Calu3 (cell line): ENCODE measurements at places on chromosomes 5 and 9. TPM values are rescaled to one million over a fixed set of nuclear protein-coding genes. Genes with fewer than 3 reads are reported as not detected.

GRCh38 chr9:115972843-115973595, 180.6 kb upstream of the PAPPA start:
- no peaks in the 10 kb centered on the region for H3K27me3 ChIP-seq
- H3K36me3 ChIP-seq = no peaks in the 10 kb centered on the region
- no peaks in the 10 kb centered on the region for H3K4me1 ChIP-seq
- H3K27ac ChIP-seq = no peak overlapping the region

Gene TMEM252
- total RNA-seq = not detected in 2 replicates

Gene TMC1
- not detected in 2 replicates for total RNA-seq

GRCh38 chr5:80282054-80282453, 26.2 kb upstream of the SERINC5 start:
- H3K27me3 ChIP-seq = no peaks in the 10 kb centered on the region
- no peak overlapping the region for H3K27ac ChIP-seq
- DNase-seq = no peak
- H3K4me1 ChIP-seq = no peaks in the 10 kb centered on the region
- H3K36me3 ChIP-seq = no peaks in the 10 kb centered on the region
- H3K4me3 ChIP-seq = no peak overlapping the region

DNA sequence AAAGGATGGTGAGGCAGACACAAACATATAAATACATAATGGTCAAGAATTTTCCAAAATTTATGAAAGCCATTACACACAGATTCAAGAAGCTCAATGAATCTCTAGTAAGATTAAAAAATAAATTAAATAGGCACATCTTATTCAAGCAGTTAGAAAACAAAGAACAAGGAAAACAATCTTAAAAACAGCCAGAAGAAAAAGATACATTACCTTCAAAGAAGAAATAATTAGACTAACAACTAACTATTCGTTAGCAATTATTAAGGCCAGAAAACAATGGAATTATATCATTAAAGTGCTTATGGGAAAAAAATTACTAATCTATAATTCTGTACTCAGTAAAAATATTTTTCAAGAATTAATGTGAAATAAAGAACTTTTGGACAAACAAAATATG, 593.1 kb downstream of the EBF1 start:
- H3K36me3 ChIP-seq = no peaks in the 10 kb centered on the region
- no peak overlapping the region for H3K27ac ChIP-seq
- no peak for DNase-seq
- H3K4me1 ChIP-seq = no peaks in the 10 kb centered on the region
- no peaks in the 10 kb centered on the region for H3K27me3 ChIP-seq
- no peak overlapping the region for H3K4me3 ChIP-seq

Gene PRDM9
- total RNA-seq = not detected in 2 replicates

DNA sequence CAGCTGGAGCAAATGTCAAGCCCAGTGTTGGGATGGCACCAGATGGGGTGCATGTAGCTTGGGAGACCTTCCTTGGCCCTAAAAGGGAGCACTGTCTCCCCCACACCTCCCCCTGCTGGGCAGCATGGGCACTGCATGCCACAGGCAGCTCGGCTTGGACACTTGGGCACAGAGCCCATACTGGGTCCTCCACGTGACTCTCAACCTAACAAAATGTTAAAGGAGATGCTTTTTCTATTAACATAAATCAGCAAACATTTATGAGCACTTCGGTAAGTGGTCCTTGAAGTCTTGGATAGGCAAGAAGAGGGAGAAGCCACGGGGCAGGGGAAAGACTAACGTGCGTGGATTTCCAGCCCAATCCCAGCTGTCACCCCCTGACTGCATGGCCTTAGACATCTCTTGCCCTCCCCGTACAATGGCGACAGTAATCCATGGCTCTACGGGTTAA, 23.9 kb upstream of the MAPK9 start:
- peak; percentile 83 for DNase-seq
- no peak overlapping the region for H3K27ac ChIP-seq
- H3K4me3 ChIP-seq = no peak overlapping the region
- no peaks in the 10 kb centered on the region for H3K4me1 ChIP-seq

Gene ZNF658
- total RNA-seq = 2.5 and 3.1 TPM in 2 replicates

- no peaks in the 10 kb centered on the region for H3K36me3 ChIP-seq
- no peaks in the 10 kb centered on the region for H3K27me3 ChIP-seq
- H3K27ac ChIP-seq = no peak overlapping the region
These were observed 10.4 kb upstream of the TCF7 start for GRCh38 chr5:134103998-134104654.

DNA sequence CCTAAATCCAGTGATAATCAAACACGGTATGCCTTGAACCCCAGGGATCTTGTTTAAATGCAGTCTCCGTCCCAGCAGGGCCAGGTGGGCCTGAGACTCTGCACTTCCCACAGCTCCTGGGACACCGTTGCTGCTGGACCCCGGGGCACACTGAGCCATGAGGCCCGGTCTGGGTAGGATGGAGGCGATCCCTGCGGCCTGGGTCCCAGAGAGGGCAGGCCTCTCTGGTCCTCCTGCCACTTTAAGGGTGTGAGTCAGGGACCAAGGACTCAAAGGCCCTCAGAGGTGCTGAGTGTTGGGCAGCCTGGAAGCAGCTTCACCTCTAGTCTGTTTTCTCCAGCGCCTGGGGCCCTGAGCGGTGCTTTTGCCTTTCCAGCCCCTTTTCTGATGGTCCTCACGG, 34.1 kb upstream of the SLC9A3 start:
- H3K27me3 ChIP-seq = peaks cover 41% of the 10 kb centered on the region
- peaks cover 27% of the 10 kb centered on the region for H3K4me1 ChIP-seq
- H3K4me3 ChIP-seq = no peak overlapping the region
- DNase-seq = no peak
- peaks cover 5% of the 10 kb centered on the region for H3K36me3 ChIP-seq

DNA sequence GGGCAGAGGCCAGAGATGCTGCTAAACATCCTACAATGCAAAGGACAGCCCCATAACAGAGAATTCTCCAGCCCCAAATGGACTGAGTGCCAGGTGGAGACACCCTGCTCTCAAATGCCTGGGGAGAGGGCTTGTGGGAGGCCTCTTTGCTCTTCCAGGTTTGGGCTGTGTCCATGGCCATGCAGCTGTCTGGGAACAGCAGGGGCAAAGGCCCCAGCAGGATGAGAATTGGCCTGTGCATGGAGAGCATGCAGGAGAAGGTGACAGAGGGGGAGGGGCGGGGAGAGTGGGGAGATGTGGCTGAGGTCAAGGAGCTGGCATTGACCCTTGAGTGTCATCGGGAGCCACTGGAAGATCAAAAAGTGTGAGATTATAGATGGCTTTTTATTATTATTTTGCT, 111.5 kb upstream of the ERCC6L2 start:
- H3K27ac ChIP-seq = no peak overlapping the region
- no peaks in the 10 kb centered on the region for H3K4me1 ChIP-seq
- H3K27me3 ChIP-seq = no peaks in the 10 kb centered on the region
- no peak overlapping the region for H3K4me3 ChIP-seq
- no peak for DNase-seq

Gene ICE1
- 27.8 and 29.8 TPM in 2 replicates for total RNA-seq

DNA sequence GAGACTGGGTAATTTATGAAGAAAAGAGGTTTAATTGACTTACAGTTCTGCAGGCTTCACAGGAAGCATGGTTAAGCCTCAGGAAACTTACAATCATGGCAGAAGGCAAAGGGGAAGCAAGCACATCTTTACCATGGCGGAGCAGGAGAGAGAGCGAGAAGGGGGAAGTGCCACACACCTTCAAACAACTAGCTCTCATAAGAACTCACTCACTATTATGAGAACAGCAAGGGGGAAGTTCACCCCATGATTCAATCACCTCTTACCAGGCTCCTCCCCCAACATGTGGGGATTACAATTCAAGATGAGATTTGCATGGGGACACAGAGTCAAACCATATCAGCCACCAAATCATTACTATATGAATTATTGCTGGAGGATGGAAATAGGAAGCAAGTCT, 30.3 kb upstream of the STX17 start:
- no peaks in the 10 kb centered on the region for H3K27me3 ChIP-seq
- H3K4me3 ChIP-seq = no peak overlapping the region
- DNase-seq = no peak
- no peaks in the 10 kb centered on the region for H3K36me3 ChIP-seq

Gene DDX4
- total RNA-seq = not detected in 2 replicates

- no peak for DNase-seq
- H3K4me1 ChIP-seq = no peaks in the 10 kb centered on the region
- H3K36me3 ChIP-seq = no peaks in the 10 kb centered on the region
These were observed 331.8 kb downstream of the KDM4C start for GRCh38 chr9:7089406-7090193.

Gene TLE1
- total RNA-seq = 46.1 and 46.2 TPM in 2 replicates

DNA sequence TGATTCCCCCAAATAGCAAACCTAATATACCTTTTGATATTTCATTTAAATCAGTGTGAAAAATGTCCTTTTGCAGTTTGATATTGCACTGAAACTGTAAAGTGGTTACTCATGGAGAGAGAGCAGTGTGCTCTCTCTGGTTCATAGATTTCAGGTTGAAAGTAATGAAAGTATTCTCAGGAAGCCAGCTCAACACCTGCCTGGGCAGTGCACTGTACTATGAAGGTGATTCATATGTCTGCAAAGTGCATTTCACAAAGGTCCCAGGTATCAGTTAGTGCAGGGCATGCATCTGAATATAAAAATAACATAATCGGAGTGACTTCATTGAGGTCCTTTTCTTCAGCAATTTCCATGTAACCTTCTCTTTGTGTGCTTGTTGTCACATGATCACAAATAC, 274.3 kb downstream of the CDH18 start:
- no peak overlapping the region for H3K27ac ChIP-seq
- no peaks in the 10 kb centered on the region for H3K4me1 ChIP-seq
- H3K4me3 ChIP-seq = no peak overlapping the region
- no peaks in the 10 kb centered on the region for H3K36me3 ChIP-seq
- DNase-seq = no peak

DNA sequence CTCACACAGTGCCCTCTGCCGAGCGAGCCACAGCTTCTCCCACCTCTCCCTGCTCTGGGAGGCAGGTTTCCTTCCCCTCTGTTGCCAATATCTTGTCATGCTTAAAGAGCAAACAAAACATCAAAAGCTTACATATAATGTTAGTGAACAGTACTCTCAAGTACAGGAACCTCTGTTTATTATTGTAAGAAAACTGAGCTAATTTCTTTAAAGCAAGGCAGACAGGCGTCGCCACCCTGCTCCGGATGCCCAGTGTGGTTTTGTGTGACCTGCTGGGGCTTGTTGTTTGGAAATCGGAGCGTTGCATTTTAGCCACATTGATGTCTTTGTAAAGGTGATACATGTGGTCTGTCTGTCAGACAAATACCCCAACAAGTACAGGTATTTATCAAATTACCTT, 401.4 kb upstream of the IRX1 start:
- no peaks in the 10 kb centered on the region for H3K36me3 ChIP-seq
- H3K4me3 ChIP-seq = no peak overlapping the region
- no peaks in the 10 kb centered on the region for H3K27me3 ChIP-seq
- no peaks in the 10 kb centered on the region for H3K4me1 ChIP-seq
- DNase-seq = no peak

DNA sequence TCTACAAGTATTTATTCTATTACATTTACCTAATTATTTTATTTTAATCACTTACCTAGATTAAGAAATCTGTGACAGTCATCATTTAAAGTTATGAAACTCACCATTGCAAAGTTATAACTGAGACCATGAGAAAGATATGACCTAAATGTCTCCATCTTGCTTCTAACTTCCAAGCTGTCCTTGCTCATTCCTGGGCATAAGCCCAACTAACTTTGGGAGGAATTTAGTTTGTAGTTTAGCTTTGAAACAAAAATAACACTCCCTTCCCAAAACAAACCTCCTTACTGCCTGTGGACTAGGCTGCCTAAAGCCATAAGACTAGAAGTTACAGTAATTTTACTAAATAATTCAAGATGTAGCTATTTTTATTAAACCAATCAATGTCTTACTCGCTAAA, 195.6 kb upstream of the RAI14 start:
- H3K36me3 ChIP-seq = no peaks in the 10 kb centered on the region
- peaks cover 12% of the 10 kb centered on the region for H3K4me1 ChIP-seq
- H3K27ac ChIP-seq = no peak overlapping the region
- no peak for DNase-seq
- no peaks in the 10 kb centered on the region for H3K27me3 ChIP-seq

Gene TMEM215
- total RNA-seq = not detected in 2 replicates

- H3K4me3 ChIP-seq = no peak overlapping the region
- H3K27ac ChIP-seq = no peak overlapping the region
- no peak for DNase-seq
- H3K36me3 ChIP-seq = peaks cover 9% of the 10 kb centered on the region
- peaks cover 35% of the 10 kb centered on the region for H3K27me3 ChIP-seq
- H3K4me1 ChIP-seq = no peaks in the 10 kb centered on the region
These were observed 25.2 kb downstream of the NKD2 start for GRCh38 chr5:1033606-1034420.

DNA sequence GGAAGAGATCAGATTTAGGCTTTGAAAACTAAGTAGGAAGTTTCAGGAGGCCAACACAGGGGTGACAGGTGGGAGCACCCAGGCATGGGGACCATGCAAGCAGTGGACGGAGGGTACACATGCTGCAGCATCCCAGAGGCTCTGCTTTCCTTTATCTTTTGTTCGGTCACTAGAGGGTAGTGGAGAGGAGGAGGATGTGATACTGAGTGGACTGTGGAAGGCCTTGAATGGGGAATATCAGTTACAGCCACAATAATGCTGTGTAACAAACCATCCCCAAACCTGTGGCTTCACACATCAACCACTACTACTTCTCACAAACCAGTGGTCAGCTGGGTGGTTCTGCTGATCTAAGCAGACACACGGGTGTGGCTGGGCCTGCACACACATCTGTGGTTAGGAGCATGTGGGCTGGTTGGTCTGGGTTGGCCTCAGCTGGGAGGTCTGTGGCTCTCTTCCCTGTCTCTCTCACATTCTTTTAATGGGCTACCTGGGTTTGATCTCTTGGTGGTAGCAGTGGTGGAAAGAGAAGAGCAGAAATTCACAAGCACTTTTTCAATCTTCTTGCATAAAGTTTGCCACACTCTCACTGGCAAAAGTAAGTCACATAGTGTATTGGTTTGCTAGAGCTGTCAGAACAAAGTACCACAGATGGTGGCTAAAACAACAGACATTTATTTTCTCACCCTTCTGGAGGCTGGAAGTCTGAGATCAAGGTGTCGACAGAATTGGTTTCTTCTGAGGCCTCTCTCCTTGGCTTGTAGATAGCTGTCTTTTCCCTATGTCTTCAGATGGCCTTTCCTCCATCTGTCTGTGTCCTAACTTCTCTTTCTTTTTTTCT, 238.7 kb downstream of the AGTPBP1 start:
- H3K27me3 ChIP-seq = peaks cover 52% of the 10 kb centered on the region
- no peak overlapping the region for H3K27ac ChIP-seq
- no peaks in the 10 kb centered on the region for H3K36me3 ChIP-seq
- H3K4me1 ChIP-seq = no peaks in the 10 kb centered on the region
- DNase-seq = no peak
- no peak overlapping the region for H3K4me3 ChIP-seq
